Type B pancreatic cell (in vitro differentiated cells): ENCODE measurements at places on chromosomes 6 and 20.

- no peak overlapping the region for H3K4me3 ChIP-seq
- H3K4me1 ChIP-seq: peaks cover 35% of the 10 kb centered on the region
- DNase-seq: no peak
- no peak overlapping the region for H3K27ac ChIP-seq
- no peaks in the 10 kb centered on the region for H3K27me3 ChIP-seq
- H3K36me3 ChIP-seq: peaks cover 50% of the 10 kb centered on the region
Measured at GRCh38 chr20:58985656-58986055, 4.6 kb downstream of the NELFCD start.

- peaks cover 12% of the 10 kb centered on the region for H3K4me1 ChIP-seq
- no peak overlapping the region for H3K27ac ChIP-seq
- no peak for DNase-seq
- H3K27me3 ChIP-seq: peaks cover 3% of the 10 kb centered on the region
- H3K36me3 ChIP-seq: no peaks in the 10 kb centered on the region
Measured at GRCh38 chr6:134472046-134472445, 154.1 kb upstream of the SGK1 start.

- no peaks in the 10 kb centered on the region for H3K36me3 ChIP-seq
- no peak overlapping the region for H3K27ac ChIP-seq
- H3K27me3 ChIP-seq: no peaks in the 10 kb centered on the region
- H3K4me1 ChIP-seq: peaks cover 5% of the 10 kb centered on the region
- no peak for DNase-seq
- no peak overlapping the region for H3K4me3 ChIP-seq
Measured at GRCh38 chr6:72371473-72371872, 250.4 kb upstream of the KCNQ5 start.

- no peaks in the 10 kb centered on the region for H3K27me3 ChIP-seq
- no peak overlapping the region for H3K4me3 ChIP-seq
- H3K4me1 ChIP-seq: peaks cover 6% of the 10 kb centered on the region
- DNase-seq: no peak
- H3K36me3 ChIP-seq: no peaks in the 10 kb centered on the region
- H3K27ac ChIP-seq: no peak overlapping the region
Measured at GRCh38 chr6:155599561-155599960, 143.9 kb upstream of the NOX3 start.

- no peaks in the 10 kb centered on the region for H3K4me1 ChIP-seq
- no peaks in the 10 kb centered on the region for H3K36me3 ChIP-seq
- no peak overlapping the region for H3K27ac ChIP-seq
- no peak for DNase-seq
- H3K4me3 ChIP-seq: no peak overlapping the region
- H3K27me3 ChIP-seq: no peaks in the 10 kb centered on the region
Measured at GRCh38 chr20:4289875-4290274, 274.5 kb upstream of the RNF24 start.
